ENCODE measurements at places on chromosomes 11 and 22.

DNA sequence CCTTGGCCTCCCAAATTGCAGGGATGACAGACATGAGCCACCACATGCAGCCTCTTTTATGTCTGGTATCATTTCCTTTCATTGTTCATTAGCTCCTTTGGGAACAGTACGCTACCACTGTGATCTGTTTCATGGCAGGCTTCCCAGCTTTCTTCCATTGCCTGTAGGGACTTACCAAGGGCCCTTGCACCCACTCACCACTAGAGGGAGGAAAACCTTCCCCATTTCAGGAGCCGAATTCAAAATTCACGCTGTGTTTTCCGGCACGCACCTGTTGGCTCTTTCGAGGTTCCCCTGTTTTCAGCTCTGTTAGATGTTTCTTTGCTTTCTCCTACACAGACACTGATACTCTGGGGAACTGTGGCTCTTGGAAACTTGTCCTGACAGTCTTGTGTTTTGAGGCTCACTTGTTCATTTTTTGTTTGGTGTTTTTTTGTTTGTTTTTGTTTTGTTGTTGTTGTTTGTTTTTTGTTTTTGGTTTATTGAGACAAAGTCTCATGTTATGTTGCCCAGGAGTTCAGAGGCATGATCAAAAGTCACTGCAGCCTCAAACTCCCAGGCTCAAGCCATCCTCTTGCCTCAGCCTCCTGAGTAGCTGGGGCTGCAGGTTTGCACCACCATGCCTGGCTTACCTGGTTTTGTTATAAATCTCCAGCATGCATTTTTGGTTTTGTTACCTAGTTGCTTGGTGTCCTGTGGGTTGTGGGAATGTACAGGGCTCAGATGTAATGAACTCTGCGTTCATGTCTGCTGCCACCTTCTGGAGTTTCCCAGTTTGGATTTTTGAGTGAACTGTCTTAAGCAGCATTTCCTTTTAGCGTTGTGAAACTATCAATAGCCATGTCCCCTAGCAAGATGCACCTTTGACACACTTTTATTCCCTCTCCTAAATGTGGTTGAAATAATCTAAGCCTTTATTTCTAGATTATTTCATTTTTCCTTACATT is 2.3 kb downstream of the KRTAP5-11 start:
- DNase-seq: no peak

- no peak for DNase-seq
Observed at GRCh38 chr11:440065-441042, 1.5 kb downstream of the ANO9 start.

DNA sequence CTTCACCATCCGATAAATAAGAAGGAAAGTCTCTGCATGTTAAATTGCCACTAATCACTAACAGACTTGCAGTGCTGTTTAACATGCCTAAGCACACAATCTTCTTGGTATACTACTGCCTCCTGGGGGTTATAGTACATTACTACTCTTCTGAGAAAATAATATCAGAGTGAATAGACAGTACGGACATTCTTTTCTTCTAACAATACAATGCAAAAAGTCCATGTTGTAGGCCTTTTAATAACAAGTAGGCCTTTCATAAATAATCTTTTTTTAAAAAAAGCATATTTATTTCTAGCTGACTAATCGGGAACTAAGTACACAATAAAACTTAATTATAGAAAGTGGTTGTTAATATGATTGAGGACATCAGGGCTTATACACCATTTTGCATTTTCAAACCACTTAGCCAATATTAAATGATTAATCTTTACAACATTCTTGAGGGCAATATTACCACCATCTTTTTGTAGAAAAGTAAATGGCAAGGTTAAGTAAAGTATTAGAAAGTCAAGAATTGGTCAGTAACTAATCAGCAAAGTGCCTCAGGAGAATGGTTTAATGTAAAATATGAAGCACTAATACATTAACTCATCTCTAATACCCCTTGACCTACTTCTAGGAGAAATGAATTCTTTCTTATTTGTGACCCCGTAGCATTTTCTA is 84.7 kb downstream of the TTC28 start:
- DNase-seq: no peak

DNA sequence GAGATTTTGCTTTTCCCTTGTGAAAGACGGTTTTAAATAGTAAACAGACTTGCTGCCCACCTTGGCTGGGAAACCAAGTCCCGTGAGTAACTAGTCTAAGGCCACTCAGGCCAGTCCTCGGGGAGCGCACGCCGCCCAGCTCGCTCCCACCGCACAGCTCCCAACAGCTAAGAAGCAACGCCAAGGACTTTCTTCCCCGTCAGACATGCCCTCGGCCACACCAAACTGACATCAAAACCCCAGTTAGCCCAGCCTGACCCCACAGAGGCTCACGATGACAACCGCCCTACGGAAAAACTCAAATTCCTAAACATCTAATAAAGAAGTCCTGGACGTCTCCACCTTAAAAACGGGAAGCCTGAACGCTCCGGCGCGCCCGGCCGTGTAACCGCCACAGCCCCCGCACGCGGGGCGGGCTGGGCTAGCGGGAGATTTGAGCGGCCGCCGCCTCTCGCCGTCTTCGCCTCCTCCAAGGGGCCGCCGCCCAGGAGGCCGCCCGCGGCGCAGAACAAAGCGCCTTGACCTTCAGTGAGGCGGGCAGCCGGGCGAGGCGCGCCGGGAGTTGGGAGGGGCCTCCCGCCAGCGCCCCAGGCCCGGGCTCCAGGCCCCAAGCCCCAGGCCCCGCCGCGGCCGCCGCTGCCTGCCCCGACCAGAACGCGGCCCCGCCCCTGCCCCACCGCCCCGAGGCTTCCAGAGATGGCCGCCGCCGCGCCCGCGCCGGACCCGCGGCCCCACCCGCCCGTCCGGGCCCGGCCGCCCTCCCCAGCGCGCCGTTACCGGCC is 486 bp downstream of the NAP1L4 start:
- no peak for DNase-seq

DNA sequence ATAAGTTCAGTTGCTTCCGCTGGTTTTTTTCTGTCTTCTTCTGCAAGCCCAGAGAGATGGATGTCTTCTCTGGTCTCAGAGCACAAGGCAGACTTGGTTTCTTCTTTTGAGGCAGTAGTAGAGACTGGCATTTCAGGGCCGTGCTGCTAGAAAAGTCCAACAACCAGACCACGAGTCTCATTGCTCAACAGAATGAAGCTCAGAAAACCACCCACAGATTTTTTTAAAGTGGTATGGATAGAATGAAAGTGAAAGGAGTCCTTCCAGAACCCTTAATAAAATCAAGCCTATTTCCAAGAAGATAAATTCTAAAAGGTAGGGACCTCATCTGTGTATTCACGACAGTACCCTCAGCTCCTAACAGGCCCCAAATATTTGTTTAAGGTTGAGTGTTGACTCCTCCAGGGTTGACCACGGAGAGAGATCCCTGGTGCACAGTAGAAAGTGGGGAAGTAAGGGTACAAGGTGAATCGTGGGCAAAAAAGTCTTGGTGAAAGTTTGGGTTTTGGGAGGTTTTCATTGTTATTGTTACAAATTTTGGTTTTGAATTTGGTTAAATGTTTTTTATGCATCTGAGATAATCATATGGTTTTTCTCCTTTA is 43.6 kb upstream of the DDX6 start:
- DNase-seq: no peak

DNA sequence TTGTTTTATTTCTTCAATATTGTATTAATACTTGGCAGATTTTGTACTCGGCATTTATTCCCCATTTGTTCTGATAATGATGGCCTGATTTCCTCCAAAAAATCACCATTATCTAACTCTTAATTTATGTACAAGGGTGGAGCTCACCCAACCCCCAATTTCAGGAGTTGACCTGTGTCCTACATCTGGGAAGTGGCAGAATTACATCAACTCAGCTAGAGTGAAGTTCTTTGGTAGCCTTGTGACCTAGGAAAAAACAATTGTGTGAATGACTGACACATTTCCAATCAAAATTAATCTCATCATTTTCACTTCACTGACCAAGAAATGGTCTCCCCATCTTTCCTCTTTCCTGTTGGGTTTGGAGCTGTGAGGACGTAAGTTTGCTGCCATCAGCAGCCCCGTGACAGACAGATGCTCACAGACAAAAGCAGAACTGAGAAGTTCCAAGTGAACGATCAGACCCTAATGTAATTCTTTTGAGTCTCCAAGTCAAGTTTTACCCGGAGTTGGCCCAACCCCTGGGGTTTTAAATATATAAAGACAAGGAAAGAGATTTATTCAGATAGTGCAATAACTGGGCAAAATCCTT is 16.6 kb upstream of the MS4A6E start:
- DNase-seq: no peak

DNA sequence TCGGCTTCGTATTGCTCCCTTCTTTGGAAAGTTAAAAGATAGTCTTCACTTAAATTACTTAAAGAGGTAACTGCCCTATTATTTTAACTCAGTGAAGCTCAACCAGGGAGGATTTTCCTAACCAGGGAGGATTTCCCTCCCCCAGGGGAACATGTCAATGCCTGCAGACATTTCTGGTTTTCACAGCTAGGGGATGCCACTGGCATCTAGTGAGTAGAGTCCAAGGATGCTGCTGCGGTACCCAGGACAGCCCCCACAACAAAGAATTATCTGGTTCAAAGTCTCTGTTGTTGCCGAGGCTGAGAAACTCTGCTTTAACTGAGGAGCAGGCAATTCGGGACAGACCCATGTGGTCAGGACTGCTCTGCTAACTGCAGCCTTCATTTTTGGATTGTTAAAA is 82.2 kb downstream of the DEPDC5 start:
- no peak for DNase-seq
